ENCODE measurements at places on chromosomes 2 and 18.

GRCh38 chr2:209456489-209456888 lies 32.6 kb downstream of the MAP2 start:
- DNase-seq, result no peak

GRCh38 chr18:32582455-32582854 lies 111.8 kb upstream of the GAREM1 start:
- no peak for DNase-seq

- peak; percentile 29 for DNase-seq
These were observed 66.6 kb downstream of the PHLPP1 start for GRCh38 chr18:62781893-62782292.

DNA sequence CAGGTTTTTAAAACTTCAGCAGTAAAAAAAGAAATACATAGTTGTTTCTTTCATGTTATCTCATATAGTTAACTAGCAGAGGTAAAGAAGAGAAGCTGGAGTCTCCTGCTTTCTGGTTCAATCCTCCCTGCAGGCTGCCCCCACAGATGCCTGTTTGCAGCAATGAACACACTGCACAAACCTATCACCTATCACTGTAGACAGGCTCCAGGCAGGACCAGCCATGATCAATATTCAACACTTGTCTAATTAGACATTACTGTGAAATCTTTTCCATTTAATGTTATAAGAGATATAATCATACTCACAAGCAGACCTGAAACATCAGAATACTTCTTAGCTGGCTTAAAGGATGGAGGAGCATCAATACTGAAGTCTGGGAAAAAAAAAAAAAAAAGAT lies 19.8 kb downstream of the INO80C start:
- no peak for DNase-seq

GRCh38 chr18:59921384-59921891 lies 21.6 kb downstream of the PMAIP1 start:
- no peak for DNase-seq

DNA sequence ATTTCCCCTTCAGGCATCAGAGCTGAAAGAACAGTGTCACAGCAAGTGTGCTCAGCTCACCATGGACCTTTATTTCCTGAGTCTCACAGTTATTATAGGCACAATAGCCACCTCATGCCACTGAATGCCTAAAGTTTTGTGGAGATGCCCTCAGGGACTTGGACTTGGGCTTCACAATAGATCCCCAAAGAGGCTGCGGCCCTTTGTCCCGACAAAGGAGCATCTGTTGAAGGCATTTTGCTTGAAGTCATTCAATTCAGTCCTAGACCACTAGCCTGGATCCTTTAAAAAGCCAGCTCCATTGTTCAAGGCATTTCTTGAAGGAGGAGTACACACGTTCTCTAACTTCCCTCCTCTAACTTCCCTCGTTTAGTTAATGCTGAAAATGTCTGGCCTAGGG lies 125.4 kb downstream of the DCC start:
- DNase-seq, result no peak

- DNase-seq, result no peak
These were observed 108.3 kb downstream of the DYSF start for GRCh38 chr2:71561441-71562267.

DNA sequence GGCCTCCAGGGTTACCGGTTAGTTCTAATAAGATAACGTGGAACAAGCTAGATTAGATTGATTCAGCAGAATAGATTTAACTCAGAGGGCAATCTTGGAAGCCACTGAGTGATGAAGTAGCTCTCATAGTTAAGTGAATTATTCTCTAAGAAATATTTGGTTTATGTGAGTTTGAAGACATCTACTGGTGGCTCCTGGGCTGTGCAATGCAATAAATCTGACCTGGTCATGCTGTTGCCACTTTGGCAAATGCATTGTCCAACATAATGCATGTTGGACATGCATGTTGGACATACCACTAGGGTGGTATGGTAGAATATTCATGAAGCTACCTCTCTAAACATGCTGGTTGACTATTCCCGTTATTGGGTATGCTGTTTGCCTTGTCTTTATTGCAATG lies 493.7 kb upstream of the VRK2 start:
- no peak for DNase-seq

GRCh38 chr2:217918308-217919024 lies 84.3 kb downstream of the TNS1 start:
- peak; percentile 87 for DNase-seq

DNA sequence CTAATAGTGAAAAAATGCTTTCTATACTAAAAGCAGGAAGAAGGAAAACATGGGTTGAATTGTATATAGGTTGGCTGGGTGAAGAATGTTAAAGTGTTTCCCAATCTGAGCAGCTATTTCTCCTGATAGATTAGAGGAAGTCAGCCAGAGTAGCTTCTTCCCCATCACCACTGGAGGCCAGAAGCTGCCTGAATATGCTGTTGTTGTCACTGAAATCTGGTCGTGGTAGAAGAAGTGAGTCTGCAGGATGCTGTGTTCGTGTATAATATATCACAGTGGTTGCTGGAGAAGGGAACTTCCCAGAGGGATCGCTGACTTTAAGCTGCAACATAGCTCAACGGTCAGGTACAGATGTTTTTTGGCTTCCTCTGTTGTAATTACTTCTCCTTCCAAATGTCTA lies 247.5 kb upstream of the LRATD1 start:
- DNase-seq, result no peak

DNA sequence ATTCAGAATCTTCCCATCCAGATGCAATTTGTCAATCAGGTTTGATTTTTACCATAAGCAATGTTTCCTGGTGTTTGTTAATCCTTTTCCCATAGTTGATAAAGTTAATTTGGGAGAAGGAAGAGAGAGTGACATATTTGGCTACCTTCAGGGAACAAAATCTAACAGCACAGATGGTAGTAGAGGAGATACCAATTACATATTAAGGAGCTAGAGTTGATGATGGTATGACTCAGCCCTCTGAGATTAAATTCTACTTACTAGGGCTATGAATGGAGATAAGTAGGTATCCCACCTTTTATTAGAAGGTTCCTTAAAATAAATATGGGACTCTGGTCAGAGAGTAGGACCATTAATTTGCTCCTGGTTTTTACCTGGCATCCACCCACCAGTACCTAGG lies 139.7 kb downstream of the EHBP1 start:
- DNase-seq, result no peak

DNA sequence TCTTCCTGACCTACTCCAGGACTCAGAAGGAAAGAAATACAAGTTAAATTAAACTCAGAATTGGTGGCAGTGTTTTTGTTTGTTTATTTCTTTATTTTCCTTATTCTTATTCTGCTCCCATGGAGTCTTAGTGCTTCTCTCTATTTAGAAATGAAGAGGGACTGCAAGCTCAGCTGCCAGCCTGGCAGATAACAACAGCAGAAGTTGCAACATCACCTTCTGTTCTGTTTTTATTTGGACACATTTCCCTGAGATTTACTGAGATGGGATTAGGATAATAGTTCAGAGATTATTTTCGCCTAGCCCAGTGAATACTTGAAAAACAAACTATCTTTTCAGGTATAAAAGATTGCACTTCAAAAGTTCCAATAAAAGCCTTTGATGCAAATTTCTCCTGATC lies 70.4 kb upstream of the DTNA start:
- no peak for DNase-seq

GRCh38 chr2:100882645-100883613 lies 63.0 kb downstream of the NPAS2 start:
- no peak for DNase-seq

GRCh38 chr18:10690035-10690329 lies 164.2 kb downstream of the NAPG start:
- no peak for DNase-seq

- no peak for DNase-seq
These were observed 277.3 kb upstream of the HDAC4 start for GRCh38 chr2:239678186-239678490.

Measured in tibial artery (tissue), 4 donors.